Transverse colon (tissue), 4 donors: ENCODE measurements at places on chromosomes 6 and 20. TPM values are rescaled to one million over a fixed set of nuclear protein-coding genes. Genes with fewer than 3 reads are reported as not detected.

The BEND3 gene
- 5.2 TPM for total RNA-seq

DNA sequence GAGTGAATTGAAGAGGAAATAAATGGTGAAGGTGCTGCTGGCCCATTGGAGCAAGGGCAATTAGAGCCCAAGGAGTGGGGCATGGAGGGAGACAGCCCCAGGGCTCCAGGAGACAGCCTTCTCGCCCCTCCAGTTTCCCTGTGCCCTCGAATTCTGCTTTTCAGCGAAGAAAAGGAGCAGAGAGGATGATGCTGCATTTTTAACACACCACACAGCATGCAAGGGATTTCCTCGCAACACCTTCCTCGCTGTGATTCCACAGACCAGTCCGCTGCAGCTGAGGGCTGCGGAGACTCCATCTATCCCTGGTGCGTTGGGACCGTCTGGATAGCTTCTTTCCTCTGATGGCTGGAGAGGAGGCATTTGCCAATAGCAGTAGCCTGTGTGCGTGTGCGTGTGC lies 41.7 kb downstream of the PTCHD4 start:
- H3K27me3 ChIP-seq, result peaks cover 40% of the 10 kb centered on the region
- H3K4me1 ChIP-seq, result no peaks in the 10 kb centered on the region
- DNase-seq, result no peak
- H3K36me3 ChIP-seq, result no peaks in the 10 kb centered on the region
- H3K4me3 ChIP-seq, result no peak overlapping the region

GRCh38 chr20:3932681-3933080 lies 43.5 kb downstream of the PANK2 start:
- no peaks in the 10 kb centered on the region for H3K27me3 ChIP-seq
- no peak overlapping the region for H3K4me3 ChIP-seq
- H3K4me1 ChIP-seq, result peaks cover 17% of the 10 kb centered on the region
- peak overlapping the region; percentile 57 for H3K27ac ChIP-seq
- H3K36me3 ChIP-seq, result no peaks in the 10 kb centered on the region

- DNase-seq, result no peak
- H3K27ac ChIP-seq, result no peak overlapping the region
- no peak overlapping the region for H3K4me3 ChIP-seq
- no peaks in the 10 kb centered on the region for H3K27me3 ChIP-seq
- no peaks in the 10 kb centered on the region for H3K36me3 ChIP-seq
Measured at GRCh38 chr6:148925701-148926100, 178.9 kb downstream of the UST start.

GRCh38 chr6:12009876-12010634 lies 2.1 kb upstream of the HIVEP1 start:
- H3K4me3 ChIP-seq, result peak overlapping the region; percentile 84
- no peaks in the 10 kb centered on the region for H3K4me1 ChIP-seq
- no peaks in the 10 kb centered on the region for H3K27me3 ChIP-seq
- DNase-seq, result no peak
- no peaks in the 10 kb centered on the region for H3K36me3 ChIP-seq
- peak overlapping the region; percentile 99 for H3K27ac ChIP-seq

GRCh38 chr6:45171380-45171779 lies 156.8 kb upstream of the RUNX2 start:
- DNase-seq, result no peak
- no peaks in the 10 kb centered on the region for H3K4me1 ChIP-seq
- H3K27ac ChIP-seq, result no peak overlapping the region

DNA sequence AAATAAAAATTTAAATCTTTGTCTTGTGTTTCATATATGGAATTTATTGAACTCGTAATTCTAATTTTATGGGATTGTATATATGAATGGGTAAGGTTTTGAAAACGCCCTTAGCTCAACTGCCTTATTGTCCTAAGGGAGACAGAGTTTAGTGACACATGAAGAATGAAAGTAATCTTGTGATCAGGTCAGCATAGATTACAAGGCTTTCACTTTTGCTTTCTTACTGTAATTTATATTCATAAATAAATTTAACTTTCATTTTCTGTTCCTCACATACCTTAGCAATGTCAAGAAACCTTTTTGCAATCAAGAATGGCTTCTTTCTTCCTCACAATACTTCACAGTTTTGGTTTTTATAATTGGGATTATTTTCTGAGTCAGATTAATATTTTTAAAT lies 14.4 kb downstream of the KPNA5 start:
- no peaks in the 10 kb centered on the region for H3K36me3 ChIP-seq
- H3K4me3 ChIP-seq, result no peak overlapping the region
- no peak overlapping the region for H3K27ac ChIP-seq

GRCh38 chr6:958488-958887 lies 265.5 kb upstream of the EXOC2 start:
- H3K27me3 ChIP-seq, result no peaks in the 10 kb centered on the region
- no peak for DNase-seq
- no peaks in the 10 kb centered on the region for H3K36me3 ChIP-seq
- no peak overlapping the region for H3K27ac ChIP-seq
